Heart left ventricle (tissue), 16 donors: ENCODE measurements at places on chromosomes 12 and 14. TPM values are rescaled to one million over a fixed set of nuclear protein-coding genes. Genes with fewer than 3 reads are reported as not detected.

Gene INHBE
- total RNA-seq = not detected

DNA sequence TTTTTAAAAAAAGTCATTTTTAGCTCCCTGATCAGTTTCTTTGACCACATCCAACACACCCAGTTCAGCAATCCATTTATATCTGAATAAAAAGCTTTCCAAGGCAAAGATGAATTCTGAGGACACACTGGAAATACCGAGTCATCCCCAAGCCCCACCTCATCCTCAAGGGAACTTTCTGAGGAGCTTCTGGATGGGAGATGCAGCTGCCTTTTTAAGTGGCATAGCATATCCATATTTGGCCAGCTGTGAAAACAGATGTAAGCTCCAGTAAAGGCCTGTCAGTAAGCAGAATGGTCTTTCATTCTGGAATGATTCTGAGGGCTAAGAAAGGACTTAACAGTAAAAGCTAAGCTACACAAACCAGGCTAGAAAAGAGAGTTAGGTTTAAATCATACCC lies 18.4 kb downstream of the ZFYVE1 start:
- DNase-seq = no peak

DNA sequence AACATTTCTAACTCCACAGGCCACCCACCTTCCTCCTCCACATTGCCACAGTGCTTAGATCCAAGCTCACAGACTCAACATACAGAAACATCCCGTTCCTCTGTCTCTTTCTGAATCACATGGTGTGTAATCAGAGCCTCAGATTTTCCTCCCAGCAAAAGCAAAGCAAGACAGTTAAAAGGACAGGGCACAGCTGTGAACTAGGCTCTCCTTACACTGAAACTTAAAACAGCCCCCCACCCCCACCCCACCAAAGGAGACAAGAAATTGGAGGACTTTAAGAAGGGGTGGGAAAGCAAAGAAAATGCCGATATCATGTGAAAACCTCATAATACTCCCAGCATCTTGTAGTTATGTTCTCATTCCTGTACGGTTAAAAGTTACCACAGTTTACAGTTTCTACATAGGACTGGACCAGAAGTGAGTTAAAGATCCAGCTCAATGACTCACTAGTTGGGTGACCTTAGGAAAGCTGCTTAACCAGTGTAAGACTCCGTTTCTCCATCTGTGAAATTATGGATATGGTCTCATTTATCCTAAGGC lies 4.8 kb downstream of the YBX3 start:
- no peak for DNase-seq

Gene DBX2
- not detected for total RNA-seq

Gene INSM2
- not detected for total RNA-seq

Gene RNF10
- total RNA-seq = 226 TPM

Gene SRGAP1
- 4.5 TPM for total RNA-seq

Gene NTF3
- 0.51 TPM for total RNA-seq

DNA sequence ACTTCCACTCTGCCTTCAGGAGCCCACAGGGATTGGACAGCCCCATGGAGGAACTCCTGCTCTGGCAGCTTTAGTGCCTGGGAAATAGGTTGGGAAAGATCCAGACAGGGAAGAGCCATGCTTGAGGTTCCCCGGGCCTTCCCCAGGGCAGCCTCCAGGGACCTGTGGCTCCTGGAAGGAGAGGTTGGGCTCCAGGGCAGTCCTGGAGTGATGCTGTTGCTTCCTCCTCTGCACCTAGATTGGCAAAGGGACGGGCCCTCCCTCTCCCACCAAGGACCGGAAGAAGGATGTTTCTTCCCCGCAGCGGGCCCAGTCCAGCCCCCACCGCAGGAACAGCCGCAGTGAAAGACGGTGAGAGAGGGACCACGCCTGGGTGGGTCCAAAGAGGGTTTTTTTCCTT lies 16.5 kb downstream of the VASH1 start:
- no peak for DNase-seq

Gene RDH16
- not detected for total RNA-seq

DNA sequence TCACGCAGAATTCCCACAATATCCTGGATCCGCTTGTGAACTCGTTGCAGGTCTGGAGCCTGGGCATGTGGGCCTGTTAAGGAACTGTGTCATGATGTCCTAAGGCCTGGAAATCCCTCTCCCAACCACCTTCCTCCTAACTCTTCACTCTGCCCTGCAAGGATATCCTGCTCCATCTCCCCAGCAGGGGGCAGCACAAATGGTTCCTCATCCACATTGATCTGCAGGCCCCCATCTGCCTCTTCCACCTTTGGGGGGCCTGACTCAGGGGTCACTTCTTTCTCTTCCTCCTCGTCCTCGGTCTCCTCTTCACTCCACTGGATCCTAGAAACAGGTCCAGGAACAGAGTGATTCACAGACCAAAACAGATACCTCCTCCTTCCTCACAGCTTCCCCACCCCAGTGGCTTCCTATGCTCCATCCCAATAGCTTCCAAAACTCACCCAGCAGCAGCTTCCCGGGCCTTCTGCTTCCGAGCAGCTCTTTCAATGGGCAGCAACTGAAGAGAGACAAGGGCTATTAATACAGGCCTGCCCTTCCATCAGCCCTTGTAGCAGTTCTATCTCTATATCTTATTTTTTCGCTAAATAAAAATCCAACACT lies 4.5 kb downstream of the NOP2 start:
- peak; percentile 54 for DNase-seq

DNA sequence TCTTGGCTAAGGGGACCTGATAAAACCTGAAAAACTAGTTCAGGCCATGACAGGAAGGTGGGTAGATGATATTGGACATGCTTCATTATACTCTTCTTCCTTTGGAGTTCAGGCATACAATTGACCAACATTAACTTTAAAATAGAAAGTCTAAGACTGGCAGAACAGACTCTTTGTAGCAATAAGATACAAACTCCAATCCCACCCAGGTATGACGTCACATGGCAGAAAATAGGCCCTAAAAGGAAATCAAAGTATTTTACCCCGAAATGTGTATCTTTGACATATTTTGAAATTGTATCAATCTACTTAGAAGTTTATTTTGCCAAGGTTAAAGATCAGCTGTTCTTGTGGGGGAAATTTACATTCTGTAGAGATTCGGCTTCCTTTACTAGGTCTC lies 198.1 kb upstream of the LRIG3 start:
- DNase-seq = no peak

GRCh38 chr12:132413931-132414588 lies 75.9 kb upstream of the FBRSL1 start:
- DNase-seq = no peak

- DNase-seq = no peak
Measured at GRCh38 chr12:68967046-68967445, 34.1 kb upstream of the CPM start.

Gene METTL17
- total RNA-seq = 34.6 TPM

GRCh38 chr12:122732170-122732569 lies 1.5 kb upstream of the HCAR1 start:
- no peak for DNase-seq

Gene OASL
- 0.50 TPM for total RNA-seq

Gene IL22
- total RNA-seq = not detected

DNA sequence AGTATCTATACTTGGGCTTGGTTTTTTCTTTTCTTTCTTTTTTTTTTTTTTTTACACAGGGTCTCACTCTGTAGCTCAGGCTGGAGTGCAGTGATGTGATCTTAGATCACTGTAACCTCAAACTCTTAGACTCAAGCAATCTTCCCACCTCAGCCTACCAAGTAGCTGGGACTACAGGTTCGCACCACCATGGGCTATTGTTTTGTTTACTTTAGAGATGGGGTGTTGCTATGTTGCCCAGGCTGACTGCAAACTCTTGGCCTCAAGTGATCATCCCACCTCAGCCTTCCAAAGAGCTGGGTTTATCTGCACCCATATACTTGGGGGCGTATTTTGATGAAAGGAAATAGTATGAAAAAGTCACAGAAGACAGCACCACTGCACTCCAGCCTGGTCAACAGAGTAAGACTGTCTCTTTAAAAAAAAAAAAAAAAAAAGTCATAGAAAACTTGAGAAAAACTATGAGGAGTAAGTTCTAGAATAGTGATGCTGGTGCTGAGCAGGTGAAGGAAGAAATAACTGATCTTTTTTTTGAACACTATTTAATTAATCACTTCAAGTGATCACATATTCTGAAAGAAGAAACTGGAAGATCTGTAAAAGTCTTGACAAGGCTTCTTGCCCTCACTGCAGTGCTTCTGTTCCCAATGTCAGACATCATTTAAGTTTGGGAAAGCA lies 53.8 kb upstream of the NPFF start:
- DNase-seq = no peak

GRCh38 chr12:123888989-123889388 lies 83.6 kb downstream of the CCDC92 start:
- DNase-seq = no peak

DNA sequence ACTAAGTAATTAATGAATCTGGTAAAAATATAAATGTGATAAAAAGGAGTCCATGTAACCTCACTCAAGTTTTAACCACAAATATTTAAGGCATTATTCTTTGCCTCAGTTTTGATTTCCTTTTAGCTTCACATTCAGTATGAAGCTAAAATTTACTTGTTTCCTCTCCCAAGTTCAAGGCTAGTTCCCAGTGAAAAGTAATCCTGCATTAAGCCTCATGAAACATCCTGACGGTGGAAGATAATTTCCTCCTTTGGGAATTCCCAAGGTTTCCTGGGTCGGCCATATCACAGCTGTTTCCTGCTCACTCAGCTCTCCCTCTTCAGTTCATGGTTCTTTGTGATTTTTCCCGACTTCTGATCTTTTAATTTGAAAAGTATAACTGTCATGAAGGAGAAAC lies 1256.8 kb upstream of the FLRT2 start:
- no peak for DNase-seq

- DNase-seq = no peak
Measured at GRCh38 chr12:10101648-10102220, 2.9 kb upstream of the CLEC1A start.

- no peak for DNase-seq
Measured at GRCh38 chr14:50910495-50911420, 33.5 kb downstream of the PYGL start.

DNA sequence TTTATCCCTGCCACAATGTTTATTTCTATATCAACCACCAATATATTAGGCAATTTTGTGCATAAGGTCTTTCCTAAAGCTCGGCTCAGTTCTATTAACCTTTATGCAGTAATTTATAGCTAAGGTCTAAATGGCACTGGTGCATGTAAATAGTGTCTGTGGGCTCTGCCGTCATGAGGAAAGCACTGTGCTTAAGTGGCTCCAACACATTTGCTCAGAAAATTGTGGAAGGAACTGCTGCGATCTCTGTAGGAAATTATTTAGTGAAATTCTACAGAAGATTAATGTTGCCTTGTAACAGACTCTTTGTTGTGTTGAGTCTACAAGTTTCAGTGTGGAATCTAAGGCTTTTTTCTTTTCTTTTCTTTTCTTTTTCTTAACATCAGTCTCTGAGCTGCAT lies 54.0 kb upstream of the EGLN3 start:
- DNase-seq = no peak

Gene CDKN3
- 4.8 TPM for total RNA-seq

- DNase-seq = no peak
Measured at GRCh38 chr12:161823-162222, 52.1 kb downstream of the SLC6A12 start.

Gene WNT1
- total RNA-seq = not detected

GRCh38 chr14:58625438-58625837 lies 12.3 kb upstream of the DACT1 start:
- DNase-seq = no peak

GRCh38 chr14:23351681-23352505 lies 794 bp downstream of the SLC22A17 start:
- no peak for DNase-seq

- no peak for DNase-seq
Measured at GRCh38 chr12:106442575-106442974, 85.0 kb downstream of the POLR3B start.

Gene RBM19
- total RNA-seq = 12.7 TPM

DNA sequence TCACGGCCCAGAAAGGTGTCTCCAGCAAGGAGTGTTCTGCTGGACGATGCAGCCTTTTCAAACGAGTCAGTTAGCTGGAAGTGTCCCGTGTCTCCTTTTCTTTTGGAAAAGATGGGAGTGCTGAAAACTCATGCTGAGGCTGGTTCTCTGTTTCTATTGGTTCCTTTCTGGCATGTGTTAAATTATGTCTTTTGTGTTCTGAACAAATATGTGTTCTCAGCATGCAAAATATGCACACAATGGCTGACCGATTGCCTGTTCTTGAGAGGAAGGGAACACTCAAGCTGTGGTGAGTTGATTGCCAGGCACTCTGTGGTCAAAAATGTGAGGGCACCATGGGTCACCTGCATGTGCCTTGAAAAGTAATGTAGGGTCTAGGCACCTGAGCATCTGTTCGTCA lies 181.3 kb downstream of the CACNA1C start:
- no peak for DNase-seq

Gene TAS2R20
- 0.53 TPM for total RNA-seq

Gene ITGA5
- 45.8 TPM for total RNA-seq

- DNase-seq = no peak
Measured at GRCh38 chr14:74483321-74483720, 9.8 kb downstream of the NPC2 start.

DNA sequence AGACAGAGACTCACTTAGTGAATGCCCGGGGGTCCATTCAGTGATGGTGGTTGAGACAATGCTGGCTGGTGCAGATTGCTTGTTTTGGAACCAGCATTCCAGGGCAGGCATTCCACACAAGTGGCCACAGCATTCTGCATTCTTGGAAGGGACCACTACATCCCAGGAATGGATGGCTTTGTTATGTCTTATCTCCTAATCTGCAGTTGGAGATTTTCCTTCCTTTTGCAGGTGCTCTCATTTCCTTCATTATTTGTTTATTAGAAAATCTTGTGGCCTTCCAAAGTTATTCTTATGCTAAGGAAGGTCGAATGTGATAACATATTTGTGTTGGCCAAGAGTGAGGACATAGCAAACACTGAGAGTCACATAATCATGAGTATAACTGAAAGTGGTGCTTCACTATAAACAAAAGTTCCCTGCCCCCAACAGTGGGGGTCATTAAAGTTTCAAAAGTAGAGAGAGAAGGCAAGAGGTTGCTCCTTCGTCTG lies 66.0 kb downstream of the BMP4 start:
- peak; percentile 27 for DNase-seq

GRCh38 chr12:72535212-72535990 lies 263.2 kb downstream of the TRHDE start:
- DNase-seq = no peak

- no peak for DNase-seq
Measured at GRCh38 chr14:61330511-61330910, 9.1 kb downstream of the PRKCH start.

DNA sequence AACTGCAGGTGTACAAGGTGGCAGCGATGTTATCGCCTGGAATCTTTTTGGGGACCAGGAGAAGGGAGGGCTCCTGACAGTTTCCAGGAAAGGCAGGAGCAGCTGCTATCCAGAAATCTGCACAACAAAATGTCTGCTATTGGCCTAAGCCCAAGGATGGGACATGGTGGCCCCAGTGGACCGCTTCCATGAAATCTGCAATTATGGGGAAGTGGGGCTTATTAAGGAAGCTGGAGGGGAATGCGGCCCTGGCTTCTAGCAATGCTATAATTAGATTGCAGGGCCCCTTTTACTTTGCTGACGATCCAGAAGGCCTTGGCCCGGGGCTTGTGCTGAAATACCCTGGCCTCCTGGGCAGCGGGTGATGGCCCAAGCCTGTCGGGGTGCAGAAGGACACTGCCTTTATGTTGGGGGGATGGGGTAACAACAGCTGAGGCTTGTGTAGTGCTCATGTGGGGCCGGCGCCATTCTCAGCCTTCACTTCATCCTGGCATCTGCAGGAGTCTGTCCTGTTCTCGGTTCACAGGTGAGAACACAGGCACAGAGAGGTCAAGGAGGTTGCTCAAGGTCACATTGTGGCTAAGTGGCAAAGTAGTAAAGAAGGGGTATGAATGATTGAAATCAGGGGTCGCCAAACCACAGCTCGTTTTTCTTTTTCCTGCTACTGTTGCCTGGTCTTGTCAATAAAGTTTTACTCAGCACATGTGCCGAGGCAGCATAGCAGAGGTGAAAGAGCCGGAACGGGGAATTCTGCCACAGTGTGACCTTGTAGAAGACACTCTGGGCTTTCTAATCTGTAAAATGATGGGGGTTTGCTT lies 153.5 kb downstream of the RBM19 start:
- DNase-seq = no peak
